HCT116 (cell line): ENCODE measurements at places on chromosomes 16 and 17.

DNA sequence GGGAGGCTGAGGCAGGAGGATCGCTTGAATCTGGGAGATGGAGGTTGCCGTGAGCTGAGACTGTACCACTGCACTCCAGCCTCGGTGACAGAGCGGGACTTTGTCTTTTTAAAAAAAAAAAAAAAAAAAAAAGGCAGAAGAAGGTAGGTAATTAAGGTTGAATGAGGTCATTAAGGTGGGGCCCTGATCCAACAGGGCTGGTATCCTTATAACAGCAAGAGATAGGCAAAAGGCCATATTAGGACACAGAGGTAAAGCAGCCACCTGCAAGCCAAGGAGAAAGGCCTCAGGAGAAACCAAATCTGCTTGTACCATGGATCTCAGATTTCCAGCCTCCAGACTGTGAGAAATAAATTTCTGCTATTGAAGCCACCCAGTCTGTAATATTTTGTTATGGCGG, 60.3 kb downstream of the SPAG9 start:
- DNase-seq = no peak

DNA sequence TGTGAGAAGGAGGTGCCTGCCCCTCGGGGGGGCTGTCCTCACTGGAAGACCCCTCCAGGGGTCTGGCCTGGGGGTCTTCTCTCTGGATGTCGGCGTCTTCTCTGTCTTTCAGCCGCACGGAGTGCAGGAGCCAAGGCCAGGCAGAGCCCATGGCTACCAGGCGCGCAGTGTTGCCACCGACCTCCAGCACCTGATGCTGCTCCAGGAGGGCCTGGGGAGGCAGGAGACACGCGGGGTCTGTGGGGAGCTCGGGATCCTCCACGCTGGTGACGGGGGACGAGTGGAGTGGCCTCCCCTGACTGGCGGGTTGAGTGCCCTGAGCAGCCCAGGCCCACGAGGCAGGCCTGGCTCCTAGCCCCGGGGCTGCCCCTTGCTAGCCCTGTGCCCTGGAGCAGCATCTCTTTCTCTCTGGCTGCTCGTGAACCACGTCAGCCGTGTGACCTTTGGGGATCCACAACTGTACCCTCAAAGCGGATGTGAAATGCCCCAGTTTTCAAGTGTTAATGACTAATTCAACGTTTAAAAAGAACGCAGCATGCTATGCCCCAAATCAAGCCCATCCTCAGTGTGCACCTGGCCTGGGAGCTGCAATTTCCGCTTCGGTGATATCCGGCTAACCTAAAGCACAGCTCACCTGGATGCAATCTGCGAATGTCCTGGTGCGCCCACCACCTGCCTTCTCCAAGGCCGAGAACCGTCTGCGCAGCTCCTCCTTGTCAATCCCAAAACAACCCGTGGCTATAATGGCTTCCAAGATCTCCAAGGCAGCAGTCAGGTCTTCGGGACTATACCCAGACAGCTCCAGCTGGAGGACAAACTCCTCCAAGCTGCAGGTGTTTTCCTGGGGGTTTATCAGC, 62.9 kb downstream of the IL21R start:
- no peak for DNase-seq

GRCh38 chr16:66193543-66194229, 172.8 kb upstream of the CDH5 start:
- DNase-seq = no peak

GRCh38 chr17:56926704-56927103, 12.9 kb upstream of the TRIM25 start:
- no peak for DNase-seq

DNA sequence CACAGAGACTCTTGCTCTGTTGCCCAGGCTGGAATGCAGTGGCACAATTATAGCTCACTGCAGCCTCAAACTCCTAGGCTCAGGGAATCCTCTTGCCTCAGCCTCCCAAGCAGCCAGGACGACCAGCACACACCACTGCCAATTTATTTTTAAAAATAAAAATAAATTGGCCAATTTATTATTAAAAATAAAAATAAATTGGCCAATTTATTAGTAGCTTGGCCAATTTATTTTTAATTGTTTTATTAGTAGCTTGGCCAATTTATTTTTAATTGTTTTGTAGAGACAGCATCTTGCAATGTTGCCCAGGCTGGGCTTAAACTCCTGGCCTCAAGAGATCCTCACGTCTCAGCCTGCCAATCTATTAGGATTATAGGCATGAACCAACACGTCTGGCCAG, 184.3 kb downstream of the FTO start:
- no peak for DNase-seq

DNA sequence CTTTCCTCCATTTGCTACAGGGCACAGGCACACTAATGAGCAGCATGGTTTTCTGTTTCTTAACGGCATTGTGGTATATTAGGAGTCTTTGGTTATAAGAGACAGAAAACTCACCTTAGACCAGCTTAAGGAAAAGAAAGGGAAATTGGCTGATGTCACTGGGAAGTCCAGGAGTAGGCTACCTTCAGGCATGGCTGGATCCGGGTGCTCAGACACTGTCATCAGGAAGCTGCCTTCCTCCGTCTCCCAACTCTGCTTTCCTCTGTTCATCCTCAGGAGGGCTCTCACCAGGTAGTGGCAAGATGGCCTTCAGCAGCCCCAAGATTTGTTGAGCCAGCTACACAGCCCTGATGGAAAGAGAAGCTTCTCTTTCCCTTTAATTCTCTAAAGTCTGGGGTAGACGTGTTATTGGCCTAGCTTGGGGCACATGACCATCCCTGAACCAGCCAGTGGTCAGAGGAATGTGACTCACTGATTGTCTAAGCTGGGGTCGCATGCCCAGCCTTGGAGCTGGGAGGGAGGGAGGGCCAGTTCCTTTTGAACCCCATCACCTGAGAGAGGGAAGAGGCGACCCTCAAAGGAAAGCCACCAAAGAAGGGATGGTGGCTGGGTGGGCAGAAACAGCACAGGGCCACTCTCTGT, 117.4 kb downstream of the CLEC16A start:
- DNase-seq = no peak

- DNase-seq = no peak
Measured at GRCh38 chr16:48385253-48386150, at the start of gene SIAH1. TSS of gene SIAH1 (minus strand) at chr16:48385413. CDS start at chr16:48362428, 22,985 bp downstream.

GRCh38 chr16:7422036-7422888, 89.6 kb downstream of the RBFOX1 start:
- no peak for DNase-seq

- DNase-seq = no peak
Measured at GRCh38 chr17:31254654-31255053, 42.4 kb downstream of the OMG start.

DNA sequence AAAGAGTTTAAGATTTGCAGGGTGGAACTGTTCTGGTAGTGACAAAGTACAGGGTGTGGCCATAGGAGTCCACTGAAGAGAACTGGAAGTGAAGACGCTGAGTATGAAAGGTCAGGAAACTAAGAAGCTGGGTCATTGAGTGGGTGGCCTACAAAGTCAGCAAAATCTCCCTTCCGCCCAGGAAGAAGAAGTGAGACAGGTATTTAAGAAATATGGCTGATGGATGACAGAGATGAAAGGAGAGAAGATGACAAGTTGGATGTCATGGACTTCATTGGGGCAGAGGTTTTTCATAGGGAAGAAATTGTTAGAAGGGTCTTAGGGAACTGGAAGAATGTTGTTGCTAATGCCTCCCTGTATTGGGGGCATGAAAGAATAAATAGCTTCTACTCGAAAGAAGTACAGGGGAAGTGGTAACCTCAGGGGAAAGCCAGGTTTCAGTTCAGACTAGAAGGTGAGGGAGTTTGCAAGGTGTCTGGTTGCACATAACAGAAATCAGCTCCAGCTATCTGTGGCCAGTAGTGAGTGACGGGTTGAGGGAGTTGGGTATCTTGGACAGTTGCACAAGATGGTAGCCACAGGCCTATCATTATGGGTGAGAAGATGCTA, 33.6 kb upstream of the MED13 start:
- no peak for DNase-seq

DNA sequence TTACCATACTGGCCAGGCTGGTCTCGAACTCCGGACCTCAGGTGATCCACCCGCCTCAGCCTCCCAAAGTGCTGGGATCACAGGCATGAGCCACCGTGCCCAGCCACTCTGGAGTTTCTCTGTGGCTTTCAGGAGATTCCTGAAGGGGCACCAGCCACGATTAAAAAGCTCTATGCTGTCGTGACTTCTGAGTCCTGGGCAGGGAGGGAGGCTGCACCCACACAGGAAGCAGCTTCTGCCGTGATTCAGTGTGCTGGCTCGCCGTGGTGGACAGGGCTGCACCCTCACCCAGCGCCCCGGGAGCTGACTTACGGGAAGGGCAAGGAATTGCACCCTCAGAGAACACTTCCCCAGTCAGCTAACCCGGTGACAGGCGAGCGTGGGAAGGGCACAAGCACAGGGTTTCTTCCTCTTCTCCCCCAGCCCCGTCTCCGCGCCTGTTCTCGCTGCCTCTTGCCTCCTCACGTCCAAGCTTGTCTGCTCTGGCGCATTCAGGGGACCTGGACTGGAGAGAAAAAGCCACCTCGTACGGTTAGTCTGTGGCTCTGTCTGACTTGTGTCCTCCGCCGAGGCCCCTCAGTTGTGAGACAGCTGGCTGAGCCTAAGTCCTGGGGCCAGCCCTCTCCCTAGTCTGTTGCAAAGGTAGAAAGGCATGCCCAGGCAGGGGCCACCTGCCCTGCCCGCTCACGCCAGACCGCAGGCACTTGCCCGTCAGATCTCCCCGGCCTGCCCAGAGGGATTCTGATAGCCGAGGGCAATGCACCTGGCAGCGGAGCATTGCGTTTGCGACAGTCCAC, 145.0 kb downstream of the SEC14L1 start:
- DNase-seq = no peak

- DNase-seq = no peak
Measured at GRCh38 chr16:81715358-81716196, 63.5 kb upstream of the PLCG2 start.

- no peak for DNase-seq
Measured at GRCh38 chr17:52606098-52606497, 447.6 kb upstream of the CA10 start.

- DNase-seq = no peak
Measured at GRCh38 chr17:83117583-83117982, 38.2 kb downstream of the METRNL start.

DNA sequence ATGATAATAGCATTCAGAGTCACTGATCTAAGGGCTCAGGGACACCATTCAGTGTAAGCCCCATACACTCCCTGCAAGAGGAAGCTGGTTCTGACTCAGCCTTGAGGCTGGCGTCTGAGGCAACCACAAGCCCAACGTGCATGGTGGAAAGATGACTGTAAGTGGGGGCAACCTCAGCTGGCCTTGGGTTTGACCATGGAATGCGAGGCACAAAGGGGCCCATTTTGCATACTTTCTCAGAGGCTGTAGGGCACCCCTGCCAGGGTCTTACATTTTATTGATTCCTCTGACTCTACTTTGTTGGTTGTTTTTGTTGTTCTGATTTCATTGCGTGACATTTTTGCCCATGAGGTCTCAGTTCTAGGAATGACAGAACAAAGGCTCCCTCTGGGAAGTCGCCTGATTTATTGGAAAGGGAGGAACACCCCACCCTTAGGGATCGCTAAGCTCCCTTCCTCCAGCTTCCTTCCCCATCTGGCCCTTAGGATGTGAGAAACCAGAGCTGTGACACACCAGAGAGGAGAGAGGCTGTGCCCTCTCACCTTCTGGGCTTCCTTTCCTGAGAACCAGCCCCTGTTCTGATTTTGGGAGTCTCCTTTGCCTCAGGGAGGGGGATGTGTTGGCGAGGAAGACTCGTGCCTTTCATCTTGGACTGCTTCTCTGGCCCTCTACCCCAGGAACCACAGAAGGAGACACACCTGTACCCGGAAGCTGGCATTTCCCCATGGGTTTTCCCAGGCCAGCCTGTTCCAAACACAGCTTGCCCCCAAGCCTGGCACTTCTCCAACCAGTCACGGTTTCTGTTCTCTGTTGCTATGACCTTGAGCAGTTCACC, 5.6 kb upstream of the CIITA start:
- peak; percentile 41 for DNase-seq

- no peak for DNase-seq
Measured at GRCh38 chr16:11394593-11394960, 49.3 kb downstream of the RMI2 start.

DNA sequence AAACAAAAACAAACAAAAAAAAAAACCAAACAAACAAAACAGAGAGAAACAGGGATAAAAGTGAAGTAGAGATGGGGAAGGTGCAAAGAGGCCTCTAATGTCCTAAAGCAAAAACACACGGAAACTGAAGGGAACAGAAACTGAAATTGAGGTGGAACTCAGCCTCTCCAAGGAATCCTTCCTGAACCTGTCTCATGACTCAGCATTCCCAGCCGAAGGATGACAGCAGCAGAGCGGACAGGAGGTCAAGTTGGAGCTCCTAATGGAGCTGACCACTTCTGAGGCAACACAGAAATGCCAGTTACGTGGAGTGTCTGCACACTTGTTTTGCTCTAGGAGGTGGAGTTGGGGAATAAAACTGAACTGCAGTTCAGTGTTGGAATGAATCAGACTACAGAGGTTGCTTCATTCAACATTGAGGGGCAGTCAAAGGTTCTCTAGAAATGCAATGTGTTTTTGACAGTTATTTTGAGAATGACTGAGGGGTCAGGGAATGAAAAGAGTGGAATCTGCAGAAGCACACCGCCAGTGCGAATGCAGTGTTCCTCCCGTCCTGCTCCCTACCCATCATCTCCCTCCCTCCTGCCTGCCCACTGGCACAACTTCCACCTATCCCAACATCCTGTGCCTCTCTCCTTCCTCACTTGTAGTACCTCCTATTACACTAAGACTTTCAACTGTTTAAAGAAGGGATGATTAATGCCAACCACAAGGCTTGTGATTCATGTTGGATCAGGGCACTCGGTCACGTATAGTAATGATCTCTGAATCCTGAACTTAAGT, 6.3 kb downstream of the UBE2O start:
- peak; percentile 75 for DNase-seq

- DNase-seq = no peak
Measured at GRCh38 chr17:81870131-81870980, 781 bp downstream of the ARHGDIA start.

GRCh38 chr16:51150888-51151320, at the start of gene SALL1:
TSS of gene SALL1 (minus strand) at chr16:51151270. CDS start at chr16:51151241, 29 bp downstream.
- no peak for DNase-seq

- DNase-seq = no peak
Measured at GRCh38 chr16:8178271-8178670, 412.0 kb downstream of the TMEM114 start.

DNA sequence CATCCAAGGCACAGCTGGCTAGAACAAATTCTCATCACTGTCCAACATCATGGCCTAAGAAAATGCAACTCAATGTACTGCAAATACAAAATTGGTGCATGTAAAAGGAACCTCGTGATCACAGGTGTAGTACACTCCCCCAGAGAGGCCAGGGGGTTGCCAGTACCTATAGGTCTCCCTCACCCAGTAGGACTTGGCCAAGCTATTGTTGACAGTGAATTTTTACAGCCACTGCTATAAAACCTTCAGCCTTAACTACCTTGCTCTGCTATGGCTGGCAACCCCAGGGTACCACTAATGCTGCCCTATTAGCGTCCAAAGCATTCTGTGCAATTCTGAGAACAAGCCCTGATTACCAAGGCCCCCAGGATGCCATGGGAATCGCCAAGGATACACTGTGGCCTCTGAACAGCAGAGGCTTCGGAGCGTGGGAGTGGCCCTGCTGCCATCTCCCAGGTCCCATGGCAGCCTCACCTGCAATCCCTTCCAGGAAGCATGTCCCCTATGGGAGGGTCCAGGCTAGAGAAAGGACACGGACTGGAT, 67.6 kb downstream of the SDK2 start:
- DNase-seq = no peak
